Endothelial cell (in vitro differentiated cells): ENCODE measurements at places on chromosomes 12 and 14.

- no peak for DNase-seq
These were observed 41.7 kb downstream of the NEDD1 start for GRCh38 chr12:96948782-96949181.

DNA sequence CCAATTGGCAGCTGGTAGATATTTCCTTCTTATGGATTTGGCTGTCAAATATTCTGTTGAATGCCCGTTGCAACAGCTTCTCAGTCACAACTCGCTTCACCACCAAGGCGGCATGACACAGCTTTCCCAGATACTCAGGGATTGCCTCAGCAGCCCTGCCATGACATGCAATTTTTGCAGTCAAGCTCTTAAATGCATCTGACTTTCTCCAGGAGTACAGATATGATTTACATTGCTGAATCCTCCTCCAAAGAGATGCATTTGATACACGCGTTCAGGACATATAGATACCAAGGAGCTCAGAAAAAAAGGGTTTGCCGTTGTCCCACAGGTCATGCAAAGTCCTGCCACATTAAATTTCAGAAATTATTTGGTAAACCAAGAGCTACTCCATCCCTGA, 6.5 kb downstream of the KRT5 start:
- no peak for DNase-seq

DNA sequence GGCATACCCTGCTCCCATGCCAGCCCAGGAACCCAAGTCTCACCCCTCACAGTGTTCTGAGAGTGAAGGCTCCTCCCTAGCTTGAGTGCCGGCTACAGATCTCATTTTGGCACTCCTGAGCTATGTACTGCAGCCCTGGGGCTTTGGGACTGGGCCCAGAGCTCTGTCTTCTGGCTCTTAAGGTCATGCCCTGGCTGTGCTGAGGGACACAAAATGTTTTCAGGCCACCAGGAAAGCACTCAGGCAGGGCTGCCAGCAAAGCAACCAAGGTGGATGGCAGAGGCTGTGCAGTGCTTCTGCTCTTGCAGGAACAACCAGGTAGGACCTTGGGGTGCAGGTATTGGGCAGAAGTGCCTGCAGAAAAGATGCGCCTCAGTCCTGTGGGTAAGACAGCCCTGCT, 564.0 kb downstream of the SLC6A15 start:
- no peak for DNase-seq

DNA sequence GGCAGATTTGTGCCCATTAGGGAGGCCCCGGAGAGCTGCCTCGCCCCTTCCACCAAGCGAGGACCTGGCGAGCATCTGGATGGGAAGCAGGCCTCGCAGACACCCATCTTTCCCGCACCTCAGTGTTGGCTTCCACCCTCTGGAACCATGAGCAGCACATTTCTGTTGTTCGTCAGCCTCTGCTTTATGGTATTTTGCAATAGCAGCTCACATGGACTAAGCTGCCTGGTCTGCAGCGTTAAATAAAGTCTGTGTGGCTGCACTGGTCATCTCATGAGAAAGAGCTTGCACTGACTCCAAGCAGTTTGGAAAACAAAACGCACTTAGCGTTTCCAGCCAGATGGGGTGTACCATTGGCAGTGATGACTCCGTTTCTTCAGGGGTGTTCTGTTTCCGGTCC, 75.8 kb downstream of the GLT1D1 start:
- no peak for DNase-seq

DNA sequence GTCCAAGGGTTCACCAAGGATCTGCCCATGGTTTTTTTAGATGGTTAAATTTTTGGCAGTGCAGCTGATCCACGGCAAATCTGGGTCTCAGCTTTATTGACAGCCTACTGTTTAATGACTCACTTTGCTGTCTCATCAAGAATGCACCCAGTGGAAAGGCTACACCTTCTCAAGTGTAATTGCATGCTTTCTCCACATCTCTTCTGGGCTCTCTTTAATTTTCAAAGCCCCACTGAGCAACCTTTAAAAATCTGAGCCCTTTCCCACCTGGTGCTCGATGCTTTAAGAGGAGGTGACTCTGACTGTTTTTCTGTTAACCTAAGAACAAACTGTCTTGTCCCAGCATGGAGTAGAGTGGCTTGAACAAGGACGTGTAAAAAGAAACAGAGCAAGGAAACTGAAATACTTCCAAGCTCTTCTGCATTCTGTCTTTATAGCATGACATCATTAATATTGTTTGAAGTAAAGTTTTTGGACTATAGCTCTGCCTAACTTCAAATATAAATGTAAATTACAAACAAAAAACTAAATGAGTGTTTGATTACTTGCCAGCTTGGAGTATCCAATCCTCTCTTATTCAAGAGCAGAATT, 214.2 kb upstream of the KRR1 start:
- DNase-seq, result no peak

GRCh38 chr12:104718304-104718929, 239.7 kb downstream of the SLC41A2 start:
- DNase-seq, result no peak

DNA sequence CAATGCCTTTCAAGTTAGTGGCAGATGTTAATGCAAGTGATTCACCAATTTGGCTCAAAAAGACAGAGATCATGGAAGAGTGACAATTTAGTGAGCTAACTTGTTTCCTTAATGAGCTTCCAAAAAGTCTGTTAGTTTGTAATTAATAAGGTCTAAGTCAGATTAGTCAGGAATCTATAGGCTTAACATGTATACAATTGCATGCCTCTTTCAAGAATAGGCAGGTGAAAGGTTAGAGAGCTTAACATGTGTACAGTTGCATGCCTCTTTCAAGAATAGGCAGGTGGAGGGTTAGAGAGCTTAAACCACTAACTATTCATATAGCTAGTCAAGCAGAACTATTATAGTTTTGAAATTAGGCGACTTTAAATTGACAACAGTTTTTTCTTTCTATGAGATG, 663.8 kb downstream of the C12orf50 start:
- DNase-seq, result no peak

GRCh38 chr12:30180602-30181001, 396.9 kb upstream of the TMTC1 start:
- no peak for DNase-seq

DNA sequence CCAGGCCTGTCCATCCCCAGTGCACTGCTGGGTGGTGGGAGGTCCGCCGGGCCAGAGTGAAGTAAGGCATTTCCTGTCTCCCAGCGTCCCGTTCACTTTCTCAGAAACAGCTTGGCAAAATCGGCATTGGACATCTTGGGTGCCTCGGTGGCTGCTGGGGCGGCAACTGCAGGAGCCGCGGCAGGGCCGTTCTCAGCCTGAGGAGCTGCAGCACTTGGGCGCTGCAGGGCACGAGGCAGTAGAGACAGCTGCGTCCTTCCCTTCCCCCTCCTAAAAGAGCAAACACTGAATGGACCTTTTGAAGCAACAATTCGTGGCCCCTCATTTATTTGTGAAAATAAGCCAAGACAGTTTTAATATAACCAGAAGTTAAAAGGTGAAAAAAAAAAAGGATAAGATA, 8.3 kb downstream of the FICD start:
- no peak for DNase-seq

DNA sequence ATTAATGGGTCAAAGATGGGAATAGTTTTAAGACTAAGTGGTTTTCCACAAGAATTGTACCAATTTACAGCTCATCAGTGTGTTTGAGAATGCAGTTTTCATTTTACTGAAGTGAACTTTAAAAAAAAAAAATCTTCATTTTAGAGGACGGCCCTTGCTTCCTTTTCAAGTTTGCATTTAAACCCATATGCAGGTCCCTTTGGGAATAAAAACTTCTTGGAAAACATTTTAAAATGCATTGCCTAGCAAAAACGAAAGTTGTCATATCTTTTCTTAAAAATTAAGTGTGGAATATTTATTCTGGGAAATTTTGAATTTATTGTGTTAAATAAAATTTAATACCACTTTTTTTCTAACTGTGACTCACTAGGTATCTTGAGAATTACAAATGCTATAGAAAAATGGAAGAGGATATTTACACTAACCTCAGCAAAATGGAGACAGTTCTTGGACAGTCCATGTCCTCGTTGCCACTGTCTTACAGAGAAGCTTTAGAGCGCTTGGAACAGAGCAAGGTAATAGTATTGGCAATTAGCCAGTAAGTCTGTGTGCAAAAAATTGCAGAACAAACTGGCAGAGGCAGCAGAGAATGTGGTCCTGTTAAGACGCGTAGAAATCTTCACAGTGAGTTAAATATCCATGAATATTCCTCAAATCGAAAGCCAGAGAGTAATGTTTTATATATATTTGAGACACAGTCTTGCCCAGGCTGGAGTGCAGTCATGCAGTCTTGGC, 209.7 kb downstream of the SYNE2 start:
- DNase-seq, result no peak

DNA sequence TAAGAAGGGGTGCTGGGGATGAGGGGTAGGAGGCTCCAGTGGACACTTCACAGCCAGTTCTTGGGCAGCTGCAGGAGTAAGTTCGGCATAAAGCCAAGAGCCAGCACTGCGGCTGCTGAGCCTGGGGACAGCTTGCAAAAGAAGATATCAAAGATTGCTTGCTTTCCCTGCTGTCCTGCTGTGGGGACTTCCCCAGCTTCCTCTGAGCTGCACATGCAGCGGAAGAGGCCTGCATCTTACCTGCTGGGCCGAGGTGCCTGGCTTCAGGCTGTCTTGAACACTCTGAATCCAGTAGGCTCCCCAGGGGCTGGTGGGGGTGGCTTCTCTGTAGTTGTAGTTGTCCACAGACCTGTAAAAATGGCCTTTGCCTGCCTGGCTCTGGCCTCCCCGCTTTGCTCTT, 1.3 kb downstream of the CHGA start:
- no peak for DNase-seq

GRCh38 chr14:55433880-55434804, 6.3 kb downstream of the TBPL2 start:
- DNase-seq, result no peak

- no peak for DNase-seq
These were observed 82.3 kb upstream of the PTGDR start for GRCh38 chr14:52185178-52185577.

- DNase-seq, result no peak
These were observed 29.2 kb downstream of the DICER1 start for GRCh38 chr14:95128140-95128539.

GRCh38 chr12:94169495-94169894, 21.1 kb downstream of the PLXNC1 start:
- no peak for DNase-seq

GRCh38 chr14:96233661-96234060, 22.3 kb upstream of the BDKRB1 start:
- no peak for DNase-seq

DNA sequence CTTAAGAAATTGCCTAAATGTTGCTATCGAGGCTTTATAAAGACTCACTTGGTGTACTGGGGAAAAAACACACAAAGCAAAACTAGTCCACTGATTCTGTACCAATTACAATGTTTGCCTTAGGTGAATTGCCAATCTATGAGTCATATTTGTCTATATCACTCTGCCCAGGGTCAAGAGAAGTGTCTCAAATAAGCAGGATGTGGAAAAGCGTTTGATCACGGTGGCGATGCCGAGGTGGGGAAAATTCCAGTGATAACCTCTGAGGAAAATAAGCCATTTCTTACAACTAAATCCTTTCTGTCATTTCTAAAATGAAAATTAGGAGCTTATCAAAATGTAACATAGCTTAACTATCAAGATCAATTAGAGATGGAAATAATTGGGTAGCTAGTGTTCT, 148.6 kb upstream of the DIO3 start:
- DNase-seq, result no peak

- DNase-seq, result no peak
These were observed 208.6 kb downstream of the RASSF9 start for GRCh38 chr12:85627584-85627983.

- no peak for DNase-seq
These were observed 3.1 kb upstream of the ATF7IP start for GRCh38 chr12:14362352-14362751.

- no peak for DNase-seq
These were observed 1.5 kb upstream of the TAOK3 start for GRCh38 chr12:118374126-118374725.

DNA sequence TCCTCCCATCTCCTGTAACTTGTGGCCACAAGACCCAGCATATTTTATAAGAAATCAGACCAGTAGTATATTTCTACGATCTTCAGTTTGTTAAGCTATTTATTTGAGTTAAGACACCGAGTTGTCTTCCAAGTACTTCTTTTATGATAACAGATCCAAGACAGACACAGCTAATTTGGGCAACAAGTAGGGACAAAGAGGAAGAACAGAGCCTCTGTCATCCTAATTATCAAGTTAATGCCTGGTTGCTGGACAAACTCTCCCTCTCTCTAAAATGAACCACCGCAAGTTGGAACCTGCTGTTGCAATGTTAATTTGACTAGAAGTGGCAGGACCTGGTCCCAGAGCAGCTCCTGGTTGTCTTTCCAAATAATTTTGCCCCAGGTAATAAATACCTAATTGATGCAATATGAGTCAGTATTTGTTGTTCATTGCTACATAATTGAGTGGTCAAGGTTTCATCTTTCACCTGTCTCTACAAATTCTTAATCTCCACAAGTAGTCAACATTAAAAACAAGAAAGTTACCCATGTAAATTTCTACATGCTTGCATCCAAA, 323.7 kb downstream of the PAWR start:
- DNase-seq, result no peak

DNA sequence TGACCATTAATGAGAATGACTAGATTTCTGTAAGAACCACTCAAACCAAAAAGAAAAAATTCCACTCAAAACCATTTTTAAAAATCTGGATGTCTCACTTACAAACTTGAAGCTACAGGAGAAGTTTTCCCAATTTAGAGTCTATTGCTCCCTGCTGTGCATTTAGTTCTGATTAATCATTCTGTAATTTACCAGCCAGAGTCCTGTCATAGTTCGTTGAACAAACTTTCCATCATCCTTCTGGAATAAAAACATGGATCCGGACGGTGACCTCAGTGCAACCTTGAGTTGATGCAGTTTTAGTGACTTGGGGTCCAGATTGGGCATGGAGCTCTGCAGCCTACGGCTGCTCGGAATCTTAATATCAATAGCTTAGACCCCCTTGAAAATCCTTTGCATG, 73.4 kb downstream of the PRMT8 start:
- no peak for DNase-seq

DNA sequence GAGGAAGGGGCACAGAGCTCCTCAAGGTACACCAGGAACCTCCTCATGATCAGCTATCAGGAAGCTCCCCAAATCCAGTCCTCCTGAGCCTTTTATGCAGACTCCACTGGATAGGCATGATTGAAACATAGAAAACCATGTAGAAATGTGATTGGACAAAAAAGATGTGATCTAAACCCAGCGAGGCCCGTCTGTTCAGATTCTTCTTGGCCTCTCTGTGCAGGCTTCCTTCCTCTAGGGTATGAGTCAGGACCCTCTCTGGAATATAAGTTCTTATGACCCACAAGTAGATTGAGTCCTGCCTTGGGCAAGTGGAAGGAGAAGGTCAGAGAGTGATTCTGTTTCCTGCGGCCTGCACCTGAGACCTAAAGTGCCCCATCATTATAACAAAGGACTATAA, 166.3 kb downstream of the PHLDA1 start:
- DNase-seq, result no peak

DNA sequence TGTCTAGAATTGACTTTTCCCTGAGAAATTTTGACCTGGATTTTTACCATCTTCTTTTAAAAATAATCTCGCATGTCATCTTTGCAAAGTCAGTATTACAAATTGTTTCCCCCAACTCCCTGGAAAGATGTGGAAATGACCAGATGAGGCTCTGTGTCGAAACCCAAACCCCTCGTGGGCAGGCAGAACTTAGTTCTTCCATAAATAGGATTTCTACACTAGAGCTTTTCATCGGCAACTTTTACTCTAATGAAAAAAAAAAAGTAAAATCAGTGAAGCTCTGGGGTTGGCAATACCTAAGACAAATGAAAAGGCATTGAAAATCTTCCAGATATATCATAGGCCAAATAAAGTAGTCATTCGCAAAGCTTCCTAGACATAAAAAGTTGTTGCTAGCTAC, 17.0 kb downstream of the SSPN start:
- DNase-seq, result no peak
